KG1 (cell line): ENCODE measurements at places on chromosomes 16 and 17.

DNA sequence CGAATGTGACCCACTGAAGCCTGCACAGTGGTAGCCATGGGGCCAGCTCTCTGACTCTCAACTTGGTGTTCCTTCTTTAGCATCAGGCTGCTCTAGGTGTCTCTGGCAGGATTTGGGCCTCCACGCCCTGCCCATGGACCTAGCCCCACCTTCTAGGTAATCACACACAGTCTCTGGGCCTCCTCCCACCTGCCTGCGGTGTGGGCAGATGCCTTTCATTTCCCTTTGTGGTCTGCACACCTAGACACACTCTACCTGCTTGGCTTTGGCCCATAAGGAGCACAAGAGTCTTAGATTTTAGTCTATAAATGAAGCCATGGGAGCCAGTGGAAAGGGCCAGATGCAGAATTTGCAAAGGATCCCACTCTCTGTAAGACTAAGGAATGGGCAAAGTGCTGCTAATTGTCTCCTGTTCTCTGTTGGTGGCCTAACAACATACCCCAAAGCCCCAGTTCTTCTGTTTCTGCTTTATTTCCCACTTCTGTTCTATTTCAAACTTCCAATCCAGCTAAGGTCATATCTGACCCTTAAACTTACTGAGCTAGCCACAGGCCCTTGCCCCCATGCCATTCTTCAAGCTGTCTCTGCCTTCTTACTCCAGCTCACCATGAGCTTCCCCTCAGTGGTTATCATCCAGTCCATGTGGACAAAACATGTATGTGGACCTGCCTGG lies 7.2 kb upstream of the MFSD6L start:
- no peak for DNase-seq

DNA sequence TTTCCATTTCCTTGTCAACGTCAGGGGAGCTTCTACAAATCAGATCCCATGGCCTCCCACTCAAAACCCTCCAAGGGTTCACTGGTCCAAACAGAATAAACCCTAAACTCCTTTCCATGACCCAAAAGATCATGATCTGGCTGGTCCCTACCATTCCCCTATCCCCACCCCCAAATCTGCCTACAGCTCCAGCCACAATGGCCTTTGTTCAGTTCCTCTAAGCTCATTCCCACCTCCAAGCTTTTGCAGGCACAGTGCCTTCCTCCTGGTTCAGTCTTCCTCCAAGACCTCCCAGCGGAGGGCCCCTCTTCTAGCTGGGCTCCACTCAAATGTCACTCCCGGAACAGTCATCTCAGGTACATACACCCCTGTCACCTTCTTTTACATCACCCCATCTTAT lies 2.0 kb downstream of the GPRC5B start:
- no peak for DNase-seq

DNA sequence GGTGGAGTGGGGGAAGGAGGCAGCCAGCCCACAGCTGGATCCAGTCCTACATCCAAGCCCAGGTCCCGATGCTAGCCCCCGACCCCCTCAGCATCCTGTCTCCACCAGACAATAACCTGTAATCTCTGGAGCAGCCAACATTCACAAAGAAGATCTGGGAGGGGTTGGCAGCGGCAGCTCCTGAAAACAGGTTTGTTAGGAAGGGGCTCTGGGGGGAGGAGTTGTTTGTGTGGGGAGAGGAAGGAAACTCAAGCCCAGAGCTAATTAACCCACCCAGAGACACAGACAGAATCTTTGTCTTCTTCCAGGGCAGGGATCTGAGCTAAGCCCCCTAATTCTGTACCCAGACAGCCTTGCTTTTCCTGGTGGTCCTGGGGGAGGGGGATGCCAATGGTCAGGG lies 4.6 kb upstream of the C17orf113 start:
- no peak for DNase-seq

DNA sequence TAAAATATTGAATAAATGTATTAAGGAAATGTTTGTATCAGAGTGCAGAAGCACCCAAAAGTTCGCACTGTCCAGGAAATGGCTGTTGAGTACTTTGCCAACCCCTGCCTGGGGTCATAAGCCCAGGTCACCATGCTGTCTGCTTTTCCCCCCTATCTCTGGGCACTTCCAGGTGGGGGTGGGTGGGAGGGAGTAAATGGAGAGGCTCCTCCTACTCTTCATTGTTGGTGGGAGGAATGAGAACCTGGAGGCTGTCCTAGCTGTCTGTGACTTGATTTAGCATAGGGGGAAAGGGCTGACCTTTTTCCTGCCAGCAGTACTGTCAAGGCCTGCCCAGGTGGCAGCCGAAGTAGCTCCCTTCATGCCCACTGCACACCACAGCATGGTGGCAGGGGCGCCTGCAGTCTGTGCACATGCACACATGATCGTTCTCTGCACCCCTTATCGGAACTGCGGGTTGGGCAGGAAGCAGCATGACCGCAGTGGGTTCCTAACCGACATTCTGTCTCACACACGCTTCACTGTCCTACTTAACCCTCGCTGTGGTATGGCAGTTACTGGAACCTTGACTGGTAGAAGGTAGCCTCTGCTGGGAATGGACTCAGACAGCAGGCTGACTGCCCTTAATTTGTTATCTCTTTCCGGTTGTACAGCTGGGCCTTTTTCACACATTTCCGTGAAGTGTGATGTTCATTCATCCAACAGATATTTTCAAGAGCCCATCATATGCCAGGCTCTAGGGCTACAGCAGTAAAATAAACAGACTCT lies 41.5 kb downstream of the LDHD start:
- peak; percentile 87 for DNase-seq

DNA sequence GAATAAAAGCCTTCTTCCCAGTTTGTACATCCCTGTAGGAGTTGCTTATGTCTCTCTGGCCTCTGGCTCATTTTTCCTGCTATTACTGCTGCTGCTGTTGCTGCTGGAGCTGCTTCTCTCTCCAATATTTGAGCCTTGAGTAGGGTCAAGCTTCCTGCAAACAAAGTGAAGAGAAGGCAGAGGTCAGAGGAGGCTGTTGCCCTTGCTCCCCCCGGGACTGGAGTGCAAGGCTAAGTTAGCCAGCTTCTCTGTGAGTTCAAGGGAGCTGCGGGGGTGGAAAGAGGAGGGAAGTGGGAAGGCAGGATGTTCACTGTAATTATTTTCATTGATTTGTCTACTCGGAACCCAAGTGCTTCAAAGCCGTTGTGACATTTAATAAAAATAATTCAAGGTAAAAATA lies 77.0 kb upstream of the TMEM132E start:
- DNase-seq = no peak

DNA sequence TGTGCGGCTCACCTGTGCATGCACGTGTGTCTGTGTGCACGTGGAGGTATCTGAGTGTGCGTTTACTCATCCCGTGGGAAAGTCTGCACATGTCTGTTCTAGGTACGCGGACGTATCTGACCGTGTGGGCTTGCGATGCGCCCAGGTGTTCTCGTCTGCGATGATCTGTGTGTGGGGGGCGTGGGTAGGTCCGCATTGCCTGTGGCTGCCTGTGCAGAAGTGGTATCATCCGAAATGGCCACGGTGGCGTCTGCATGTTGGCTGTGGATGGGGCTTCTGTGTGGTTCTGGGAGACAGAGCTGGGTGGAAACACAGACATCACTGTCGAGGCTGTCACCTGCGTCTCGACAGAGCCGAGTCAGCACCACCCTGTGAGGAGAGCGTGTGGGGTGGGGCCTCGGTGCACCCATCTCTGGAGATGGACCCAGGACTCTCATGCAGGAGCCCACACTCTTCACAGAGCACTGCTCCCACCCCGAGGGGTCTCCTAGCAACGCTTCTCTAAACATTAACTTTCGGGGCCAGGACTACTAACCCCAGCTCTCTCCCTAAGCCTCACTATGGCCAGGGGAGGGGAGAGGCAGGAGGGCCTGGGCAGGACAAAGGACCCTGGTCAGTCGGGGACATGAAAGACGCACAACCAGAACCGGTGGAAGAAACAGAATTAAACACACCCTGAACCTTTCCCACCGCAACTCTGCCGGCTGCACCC lies 8.4 kb downstream of the DPEP1 start:
- no peak for DNase-seq

DNA sequence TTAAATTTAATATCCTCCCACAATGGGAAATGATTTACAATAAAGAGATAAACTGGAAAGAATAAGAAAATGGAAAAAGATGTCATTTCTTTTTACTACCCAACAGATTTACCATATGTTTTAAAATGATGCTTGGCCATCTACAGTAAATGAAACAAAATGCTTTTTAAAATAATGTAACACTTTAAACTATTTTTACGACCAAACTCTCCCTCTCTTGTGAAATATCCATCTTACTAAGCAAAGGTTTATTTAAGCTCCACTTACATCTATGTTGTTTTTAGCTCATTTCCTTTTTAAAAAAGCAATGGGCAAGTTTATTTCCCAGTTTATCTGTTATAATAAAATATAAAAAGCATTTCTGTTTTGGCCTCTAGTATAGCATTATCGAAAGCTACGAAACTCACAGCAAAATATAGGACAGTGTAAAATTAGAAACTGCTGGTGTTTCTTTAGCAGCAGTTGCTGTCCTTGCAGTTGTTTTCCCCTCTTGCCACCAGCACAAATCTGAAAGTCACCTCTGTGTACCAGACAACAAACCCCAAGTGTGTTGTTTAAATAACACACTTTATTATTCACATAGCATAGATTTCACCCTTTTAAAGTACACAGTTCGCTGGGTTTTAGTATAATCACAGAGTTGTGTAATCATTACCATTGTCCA lies 195.1 kb downstream of the CDRT15L2 start:
- DNase-seq = no peak
